ENCODE measurements at places on chromosomes 3 and 15. TPM values are rescaled to one million over a fixed set of nuclear protein-coding genes. Genes with fewer than 3 reads are reported as not detected.

Gene CD86
- polyA plus RNA-seq = 1.9 TPM

Gene FNDC3B
- 55.0 TPM for polyA plus RNA-seq

Gene ARPP21
- 2.1 TPM for polyA plus RNA-seq

Gene ASB14
- polyA plus RNA-seq = 0.60 TPM

Gene KBTBD12
- polyA plus RNA-seq = 1.5 TPM

Gene TMEM40
- 1.8 TPM for polyA plus RNA-seq

Gene CHRFAM7A
- polyA plus RNA-seq = 3.7 TPM

Gene GOLGA8R
- 13.1 TPM for polyA plus RNA-seq

Gene SNUPN
- polyA plus RNA-seq = 27.8 TPM

DNA sequence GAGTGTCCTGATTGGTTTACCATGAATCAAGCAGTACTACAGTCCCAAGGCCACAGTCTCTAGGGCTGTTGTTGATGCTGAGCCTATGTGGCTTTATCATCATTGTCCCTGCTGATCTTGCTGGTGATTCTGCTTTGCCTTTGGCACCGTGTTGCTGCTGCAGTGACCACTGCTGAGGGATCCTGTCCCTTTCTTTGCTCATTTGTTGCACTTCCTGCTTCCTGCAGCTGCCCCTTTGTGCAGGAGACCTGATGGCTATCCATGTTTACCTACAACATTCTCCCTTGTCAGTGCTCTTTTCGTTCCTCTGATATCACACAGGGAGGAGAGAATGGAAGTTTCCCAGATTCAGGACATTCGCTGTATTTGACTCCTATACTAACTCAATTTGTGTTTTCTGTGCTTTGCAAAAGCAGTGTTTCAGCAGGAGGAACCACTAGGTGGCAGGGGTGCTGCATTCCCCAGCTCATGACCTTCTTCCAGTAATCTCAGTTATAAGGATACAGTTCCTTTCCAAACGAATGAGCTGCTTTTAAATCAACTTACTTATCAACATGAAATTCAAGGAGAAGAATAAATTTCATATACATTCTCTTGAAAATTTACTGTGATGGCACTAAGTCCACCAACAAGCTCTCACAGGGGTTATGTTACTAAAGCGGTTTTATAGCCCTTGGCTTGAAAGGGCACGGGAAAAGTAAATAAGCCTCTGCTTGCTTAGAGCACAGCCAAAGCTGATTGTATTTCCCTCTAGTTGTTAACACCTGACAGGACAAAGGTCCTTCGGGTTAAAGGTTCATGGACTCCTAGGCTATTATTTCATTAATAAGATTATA lies 9.7 kb upstream of the THUMPD3 start:
- peak; percentile 53 for DNase-seq

DNA sequence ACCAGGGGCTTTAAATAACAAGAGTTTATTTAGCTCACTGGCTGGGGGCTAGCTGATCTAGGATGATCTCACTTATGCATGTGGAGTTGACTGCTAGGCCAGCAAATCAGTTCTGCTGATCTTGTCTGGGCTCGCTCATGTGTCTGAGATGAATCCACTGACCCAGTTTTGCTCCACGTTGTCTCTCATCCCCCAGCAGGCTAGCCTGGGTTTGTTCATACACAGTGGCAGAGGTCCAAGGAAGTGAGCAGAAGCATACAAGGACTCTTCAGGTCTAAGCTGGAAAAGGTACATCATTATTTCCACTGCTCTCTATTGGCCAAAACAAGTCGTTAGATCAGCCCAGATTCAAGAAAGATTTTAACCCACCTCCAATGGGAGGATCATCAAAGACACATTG lies 238.0 kb downstream of the PLCL2 start:
- DNase-seq = no peak

DNA sequence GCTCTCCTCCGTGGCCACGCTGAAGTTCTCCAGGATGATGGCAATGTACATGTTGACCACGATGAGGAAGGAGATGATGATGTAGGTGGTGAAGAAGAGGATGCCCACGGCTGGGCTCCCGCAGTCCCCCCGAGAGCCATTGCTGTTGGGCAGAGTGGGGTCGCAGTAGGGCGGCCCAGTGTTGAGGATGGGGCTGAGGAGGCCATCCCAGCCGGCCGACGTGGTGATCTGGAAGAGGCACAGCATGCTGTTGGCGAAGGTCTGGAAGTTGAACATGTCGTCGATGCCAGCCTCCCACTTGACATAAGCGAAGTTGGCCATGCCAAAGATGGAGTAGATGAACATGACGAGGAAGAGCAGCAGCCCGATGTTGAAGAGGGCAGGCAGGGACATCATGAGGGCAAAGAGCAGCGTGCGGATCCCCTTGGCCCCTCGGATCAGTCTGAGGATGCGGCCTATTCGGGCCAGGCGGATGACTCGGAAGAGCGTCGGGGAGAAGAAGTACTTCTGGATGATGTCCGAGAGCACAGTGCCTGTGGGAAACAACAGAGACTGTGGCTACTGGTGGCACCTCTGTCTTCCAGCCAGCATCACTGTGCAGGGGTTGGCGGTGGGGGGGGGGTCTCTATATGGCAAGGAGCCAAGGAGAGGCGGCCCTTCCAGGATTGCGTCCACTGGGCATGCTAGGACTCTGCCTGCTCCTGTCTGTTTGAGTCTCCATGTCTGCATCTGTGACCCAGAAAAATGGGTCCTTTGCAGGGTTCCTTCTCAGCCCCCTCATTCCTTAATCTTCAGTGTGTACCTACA lies 55.1 kb downstream of the EXOG start:
- DNase-seq = no peak

- DNase-seq = no peak
These were observed 45.9 kb downstream of the HRH1 start for GRCh38 chr3:11199902-11200845.

DNA sequence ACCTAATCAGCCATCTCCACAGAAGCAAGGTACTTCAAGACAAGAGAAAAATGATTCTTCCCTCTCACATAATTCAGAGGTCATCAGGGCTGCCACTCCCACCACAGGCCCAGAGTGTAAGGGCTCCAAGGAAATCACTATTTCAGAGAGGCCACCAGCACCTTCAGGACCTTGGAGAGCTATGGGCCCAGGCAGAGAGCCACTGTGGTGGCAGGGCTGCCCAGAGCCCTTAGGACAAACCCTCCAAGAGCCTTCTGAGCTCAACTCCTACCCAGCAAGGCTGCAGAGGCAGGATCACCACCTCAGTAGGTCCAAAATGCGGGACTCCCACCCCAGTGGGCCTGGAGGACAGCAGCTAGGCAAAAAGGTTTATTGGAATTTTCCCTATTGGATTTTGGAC lies 17.9 kb upstream of the FAN1 start:
- no peak for DNase-seq

DNA sequence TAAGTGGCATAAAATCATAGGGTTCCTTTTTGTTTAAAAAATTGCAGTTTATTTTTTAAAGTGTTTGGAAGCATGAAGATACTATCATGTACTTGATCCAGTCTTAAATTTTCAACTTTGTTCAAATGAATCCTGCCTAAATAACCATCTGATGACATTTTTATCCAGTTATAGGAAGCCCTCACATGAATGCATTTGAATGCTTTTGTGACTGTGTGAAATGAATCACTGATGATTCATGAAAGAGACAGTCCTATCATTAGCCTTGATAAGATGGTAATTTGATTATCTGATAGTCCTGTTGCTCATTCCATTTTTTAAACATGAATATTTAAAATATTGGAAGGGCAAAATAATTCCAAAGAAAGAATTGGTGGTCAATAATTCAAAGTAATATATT lies 401.9 kb upstream of the ROBO2 start:
- no peak for DNase-seq

GRCh38 chr3:54772746-54773145 lies 155.1 kb downstream of the LRTM1 start:
- no peak for DNase-seq

- peak; percentile 33 for DNase-seq
These were observed 2.1 kb upstream of the GABRA5 start for GRCh38 chr15:26864664-26865191.

GRCh38 chr3:158846803-158847451 lies 45.1 kb downstream of the MFSD1 start:
- no peak for DNase-seq

DNA sequence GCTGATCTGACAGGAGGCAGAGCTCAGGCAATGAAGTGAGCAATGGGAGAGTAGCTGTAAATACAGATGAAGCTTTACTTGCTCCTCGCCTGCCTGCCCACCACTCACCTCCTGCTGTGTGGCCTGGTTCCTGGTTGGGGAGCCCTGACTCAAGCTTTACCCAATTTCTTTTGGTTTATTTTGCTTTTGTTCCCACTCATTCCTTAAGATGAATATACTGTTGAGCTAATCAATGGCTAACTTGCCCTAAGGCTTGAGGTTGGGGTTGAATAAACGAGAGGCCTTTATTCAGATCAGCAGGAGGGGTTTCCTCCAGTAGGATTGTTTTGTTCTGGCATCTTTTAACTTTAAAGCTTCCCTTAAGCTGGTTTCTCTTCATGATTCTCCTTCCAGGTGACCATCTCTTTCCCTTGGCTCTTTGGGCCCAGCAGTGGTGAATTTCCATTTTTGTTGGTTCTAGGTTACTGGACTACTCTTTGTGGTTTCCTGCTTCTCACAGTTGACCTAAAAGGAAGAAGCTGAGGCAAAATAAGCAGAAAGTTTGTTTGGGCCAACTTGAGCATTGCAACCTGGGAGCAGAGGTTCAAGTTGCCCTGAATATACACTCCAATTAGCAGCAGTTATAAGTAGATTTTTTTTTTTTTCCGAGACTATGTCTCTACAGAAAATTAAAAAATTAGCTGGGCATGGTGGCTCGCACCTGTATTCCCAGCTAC lies 44.4 kb downstream of the STARD9 start:
- no peak for DNase-seq

- DNase-seq = no peak
These were observed 7.7 kb downstream of the FSTL1 start for GRCh38 chr3:120442975-120443517.

DNA sequence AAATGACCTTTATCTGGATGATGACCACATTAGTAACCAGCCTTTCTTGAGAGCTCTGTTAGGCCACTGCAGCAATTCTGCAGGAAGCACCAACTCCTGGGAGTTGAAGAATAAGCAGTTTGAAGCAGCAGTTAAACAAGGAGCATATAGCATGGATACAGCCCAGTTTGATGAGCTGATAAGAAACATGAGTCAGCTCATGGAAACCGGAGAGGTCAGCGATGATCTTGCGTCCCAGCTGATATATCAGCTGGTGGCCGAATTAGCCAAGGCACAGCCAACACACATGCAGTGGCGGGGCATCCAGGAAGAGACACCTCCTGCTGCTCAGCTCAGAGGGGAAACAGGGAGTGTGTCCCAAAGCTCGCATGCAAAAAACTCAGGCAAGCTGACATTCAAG lies 252.8 kb upstream of the GOLGA6L4 start:
- no peak for DNase-seq

DNA sequence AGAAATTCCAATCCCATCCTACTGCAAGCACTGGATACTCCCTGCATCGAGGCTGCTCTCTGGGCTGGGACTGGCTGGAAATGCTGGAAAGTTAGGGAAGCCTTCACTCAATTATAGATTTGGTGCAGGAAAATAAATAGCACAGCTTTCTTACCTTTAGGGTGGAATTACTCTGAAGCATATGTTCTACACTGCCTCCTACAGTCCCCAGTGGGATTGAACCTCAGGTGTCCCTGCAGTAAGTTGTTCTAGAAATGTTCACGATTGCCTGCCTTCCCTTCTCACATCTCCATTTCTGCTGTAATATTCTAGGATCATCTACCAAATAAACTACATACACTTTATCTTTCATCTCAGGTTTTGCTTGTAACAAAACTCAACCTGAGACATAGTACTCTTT lies 536.7 kb upstream of the LMCD1 start:
- no peak for DNase-seq

GRCh38 chr3:46276497-46277099 lies 34.3 kb downstream of the CCR3 start:
- DNase-seq = peak; percentile 0

DNA sequence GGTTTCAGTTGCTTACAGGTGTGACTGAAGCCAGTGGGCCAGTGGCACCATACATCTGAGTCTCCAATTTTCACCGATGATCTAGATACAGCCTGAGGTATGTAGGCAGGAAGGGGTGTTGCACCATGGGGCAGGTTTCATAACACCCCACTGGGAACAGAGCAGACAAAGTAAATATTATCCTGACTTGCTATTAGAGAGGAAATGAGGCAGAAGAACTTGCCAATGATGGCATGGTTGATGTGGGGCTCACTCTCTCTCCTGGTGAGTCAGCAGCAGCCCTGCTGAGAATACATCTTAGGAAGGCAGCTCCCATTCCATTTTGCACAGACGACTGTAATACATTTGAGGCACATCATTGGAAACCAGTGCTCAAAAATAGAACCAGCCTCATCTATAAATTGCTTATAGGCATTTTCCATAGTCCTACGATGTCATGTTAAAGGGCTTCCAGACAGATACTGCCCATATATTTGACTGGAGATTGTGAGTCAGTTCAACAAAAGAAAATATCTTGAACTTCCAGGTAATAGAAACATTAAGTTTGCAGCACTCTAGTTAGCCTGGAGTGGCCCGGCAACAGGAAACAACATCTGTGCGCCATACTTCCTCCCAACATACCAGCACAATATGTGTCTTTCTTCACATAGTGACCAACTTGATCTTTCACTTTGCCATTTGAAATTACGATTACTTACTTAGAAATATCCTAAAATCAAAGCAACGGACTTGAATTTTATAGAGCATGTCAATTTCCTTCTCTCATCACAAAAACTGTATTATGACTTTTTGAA lies 175.5 kb downstream of the NECTIN3 start:
- no peak for DNase-seq

- DNase-seq = no peak
These were observed 55.4 kb downstream of the BFSP2 start for GRCh38 chr3:133455281-133455680.

DNA sequence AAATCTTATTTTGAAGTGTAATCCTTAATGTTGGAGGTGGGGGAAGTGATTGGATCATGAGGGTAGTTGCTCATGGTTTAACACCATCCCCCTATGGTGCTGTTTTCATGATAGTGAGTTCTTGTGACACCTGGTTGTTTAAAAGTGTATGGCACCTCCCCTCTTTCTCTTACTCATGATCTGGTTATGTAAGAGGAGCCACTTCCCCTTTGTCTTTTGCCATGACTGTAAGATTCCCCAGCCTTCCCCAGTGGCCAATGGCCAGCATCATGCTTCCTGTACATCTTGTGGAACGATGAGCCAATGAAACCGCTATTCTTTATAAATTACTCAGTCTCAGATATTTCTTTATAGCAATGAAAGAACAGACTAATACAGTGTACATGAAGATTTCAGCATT lies 39.8 kb upstream of the GMNC start:
- DNase-seq = no peak

- peak; percentile 17 for DNase-seq
These were observed 429.5 kb downstream of the NAALADL2 start for GRCh38 chr3:175288621-175289020.

- DNase-seq = no peak
These were observed 196.4 kb downstream of the UACA start for GRCh38 chr15:70566989-70567388.

DNA sequence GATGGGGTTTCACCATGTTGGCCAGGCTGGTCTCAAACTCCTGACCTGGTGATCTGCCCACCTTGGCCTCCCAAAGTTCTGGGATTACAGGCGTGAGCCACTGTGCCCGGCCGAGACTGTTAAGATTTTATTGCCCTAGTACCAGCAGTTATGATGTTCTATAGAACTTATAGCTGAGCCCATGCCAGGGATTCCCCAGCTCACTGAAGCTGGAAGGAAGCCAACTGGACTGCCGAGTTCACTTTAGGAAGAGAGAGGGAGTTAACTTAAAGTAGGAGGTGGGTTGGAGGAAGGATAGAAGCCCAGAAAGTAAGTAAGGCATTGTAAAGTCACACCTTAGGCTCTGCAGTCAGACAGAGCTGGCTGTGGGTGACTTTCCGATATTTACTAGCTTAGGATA lies 101.1 kb upstream of the BOC start:
- DNase-seq = no peak
